NCI-H1092 (cell line): ENCODE measurements at places on chromosomes 3 and 15.

- no peak for DNase-seq
Measured at GRCh38 chr15:75725006-75725718, 12.5 kb upstream of the CSPG4 start.

- DNase-seq = no peak
Measured at GRCh38 chr15:87707071-87707470, 549.5 kb downstream of the NTRK3 start.

DNA sequence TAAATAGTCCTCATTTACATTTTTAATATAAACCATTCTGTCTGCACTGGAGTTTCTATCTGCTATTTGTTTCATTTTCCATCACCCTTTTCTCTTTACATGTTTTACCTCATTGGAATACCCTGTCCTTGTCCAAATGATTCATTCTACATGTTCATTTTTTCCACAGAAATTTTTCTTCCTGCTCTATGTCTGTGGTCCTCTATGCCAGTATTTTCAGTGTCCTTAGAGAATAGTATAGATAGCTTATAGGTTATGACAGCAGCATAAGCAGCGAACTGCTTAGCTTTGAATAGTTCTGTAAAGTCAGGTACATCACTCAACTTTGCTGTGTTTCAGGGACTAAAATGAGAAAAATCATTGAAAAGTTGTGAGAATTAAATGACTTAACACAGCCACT is 742.3 kb upstream of the CBLB start:
- DNase-seq = no peak

DNA sequence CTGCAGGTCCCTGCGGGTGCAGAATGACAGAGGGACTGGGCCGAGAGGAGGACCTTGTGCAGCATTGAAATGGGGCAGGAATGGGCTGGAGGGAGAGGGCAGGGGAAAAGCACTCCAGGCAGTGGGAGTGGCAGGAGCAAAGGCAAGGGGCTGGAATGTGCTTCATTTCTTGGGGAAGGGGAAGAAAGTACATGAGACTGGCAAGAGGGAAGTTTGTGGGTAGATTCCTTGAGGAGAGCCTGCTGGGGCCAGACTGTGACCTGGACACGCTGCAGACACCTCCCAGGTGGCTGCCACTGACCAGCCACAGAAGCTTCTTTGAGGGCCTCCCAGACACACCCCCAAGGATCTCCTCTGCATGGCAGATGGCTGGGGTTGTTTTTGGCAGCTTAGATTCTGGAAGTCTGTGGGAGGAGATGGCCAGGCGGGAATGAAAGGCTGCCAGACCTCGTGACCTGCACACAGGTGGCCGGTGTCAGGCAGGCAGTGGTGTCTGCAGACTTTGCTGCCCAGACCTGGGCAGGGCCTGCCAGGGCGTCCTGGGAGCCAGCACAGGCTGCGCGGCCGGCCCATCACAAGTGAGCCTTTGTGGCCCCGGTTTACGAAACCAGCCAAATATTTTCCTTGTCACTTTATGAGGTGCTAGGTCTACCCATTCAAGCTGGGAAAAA is 53.1 kb downstream of the SPSB4 start:
- DNase-seq = no peak

DNA sequence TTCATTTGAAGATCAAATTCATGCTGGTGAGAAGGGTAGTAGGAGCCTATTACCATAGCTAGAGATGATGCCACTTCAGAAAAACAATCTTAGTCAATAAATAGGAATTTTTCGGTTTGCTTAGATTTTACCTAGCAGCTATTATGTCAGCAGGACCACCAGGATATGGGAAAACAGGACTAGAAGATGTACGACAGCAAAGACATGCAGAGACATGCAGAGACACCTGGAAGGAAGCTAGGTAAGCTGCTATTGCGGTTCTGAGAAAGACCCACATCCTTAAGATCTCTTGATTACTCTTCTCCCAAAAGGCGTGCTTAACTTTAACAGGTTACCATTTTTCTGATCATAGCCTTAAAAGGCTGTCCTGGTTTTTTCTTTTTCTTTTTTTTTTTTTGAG is 64.8 kb upstream of the THSD4 start:
- DNase-seq = no peak

DNA sequence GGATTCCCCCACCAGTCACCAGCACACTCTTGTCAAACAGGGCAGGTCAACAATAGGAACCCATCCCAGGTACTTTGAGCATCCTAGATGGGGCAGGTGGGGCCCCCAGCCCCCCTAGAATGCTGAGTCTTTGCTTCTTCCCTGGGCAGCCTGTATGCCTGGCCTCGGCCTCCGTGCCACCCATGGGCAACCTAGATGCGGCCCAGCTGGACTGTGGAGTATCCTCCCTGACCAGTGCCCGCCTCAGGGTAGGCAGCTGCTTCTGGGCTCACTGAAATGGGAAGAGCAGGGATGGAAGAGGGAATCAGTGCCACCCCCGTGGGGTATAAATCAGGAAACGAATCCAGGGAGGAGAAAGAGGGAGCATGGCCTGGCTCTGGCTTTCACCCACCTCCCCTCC is 10.9 kb downstream of the DNAH1 start:
- no peak for DNase-seq

DNA sequence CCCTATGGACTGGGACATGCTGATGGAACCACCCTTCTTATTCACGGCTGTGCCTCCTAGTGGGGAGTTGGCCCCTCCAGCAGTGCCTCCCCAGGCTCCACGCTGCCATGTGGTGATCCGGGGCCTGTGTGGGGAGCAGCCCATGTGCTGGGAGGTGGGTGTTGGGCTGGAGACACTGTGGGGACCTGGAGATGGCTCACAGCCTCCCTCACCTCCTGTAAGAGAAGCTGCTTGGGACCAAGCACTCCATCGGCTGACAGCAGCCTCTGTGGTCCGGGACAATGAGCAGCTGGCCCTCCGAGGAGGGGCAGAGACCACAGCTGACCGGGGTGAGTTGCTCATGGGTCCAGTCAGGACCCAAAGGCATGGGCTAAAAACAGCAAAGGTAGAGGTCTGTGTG is 9.1 kb downstream of the ALG3 start:
- no peak for DNase-seq

- DNase-seq = no peak
Measured at GRCh38 chr3:33947272-33948195, 149.1 kb downstream of the PDCD6IP start.

DNA sequence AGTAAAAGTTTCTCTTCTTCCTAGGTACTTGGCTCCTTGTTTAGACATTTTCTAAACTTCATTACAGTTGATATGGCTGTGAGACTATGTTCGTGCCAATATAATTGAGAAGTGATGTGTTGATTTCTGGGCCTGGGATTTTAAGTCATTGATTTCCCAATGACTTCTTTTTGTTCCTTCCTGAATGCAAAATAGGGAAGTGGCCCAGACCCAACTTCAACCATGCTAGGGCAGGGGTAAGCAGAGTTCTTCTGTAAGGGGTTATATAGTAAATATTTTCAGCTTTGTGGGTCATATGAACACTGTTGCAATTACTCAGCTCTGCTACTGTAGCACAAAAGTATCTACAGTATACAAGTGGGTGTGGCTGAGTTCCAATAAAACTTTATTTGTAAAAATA is 320.1 kb upstream of the WNT5A start:
- no peak for DNase-seq

DNA sequence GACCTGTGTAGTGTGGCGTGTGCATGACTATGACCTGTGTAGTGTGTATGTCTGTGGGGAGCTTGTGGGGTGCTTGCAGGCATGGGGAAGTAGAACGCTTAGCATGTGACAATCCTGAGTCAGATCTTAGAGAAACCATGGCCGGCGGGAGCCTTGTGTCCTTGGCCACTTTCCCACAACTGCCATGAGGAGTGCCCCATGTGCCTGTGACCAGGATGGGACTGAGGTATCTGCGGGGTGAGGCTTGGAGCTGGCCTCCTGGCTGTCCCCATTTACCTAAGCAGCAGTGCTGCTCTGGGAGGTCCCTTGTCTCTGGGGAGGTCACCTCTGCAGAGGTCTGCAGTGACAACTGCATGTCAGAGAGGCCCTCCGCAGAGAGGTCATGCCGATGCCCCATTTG is 23.6 kb downstream of the TRPM1 start:
- no peak for DNase-seq

DNA sequence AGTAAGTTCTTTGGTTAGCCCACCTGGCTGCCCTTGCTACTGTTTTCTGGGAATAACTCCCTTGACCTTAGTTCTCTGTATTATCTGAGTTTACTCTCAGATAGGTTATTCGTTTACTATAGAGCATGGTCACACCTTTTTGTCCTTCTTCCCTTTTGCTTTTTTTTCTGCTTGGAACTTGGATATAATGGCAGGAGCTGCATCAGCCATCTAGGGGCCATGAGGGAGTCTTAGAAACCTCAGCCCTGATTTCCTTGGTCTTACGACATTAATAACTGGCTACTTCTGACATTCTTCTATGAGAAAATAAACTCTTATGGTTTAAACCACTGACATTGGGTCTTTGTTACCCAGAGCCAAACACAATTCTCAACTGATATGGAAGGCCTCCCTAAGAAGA is 3.4 kb upstream of the SLC51B start:
- no peak for DNase-seq

- DNase-seq = no peak
Measured at GRCh38 chr3:105959851-105960250, 91.0 kb upstream of the CBLB start.

DNA sequence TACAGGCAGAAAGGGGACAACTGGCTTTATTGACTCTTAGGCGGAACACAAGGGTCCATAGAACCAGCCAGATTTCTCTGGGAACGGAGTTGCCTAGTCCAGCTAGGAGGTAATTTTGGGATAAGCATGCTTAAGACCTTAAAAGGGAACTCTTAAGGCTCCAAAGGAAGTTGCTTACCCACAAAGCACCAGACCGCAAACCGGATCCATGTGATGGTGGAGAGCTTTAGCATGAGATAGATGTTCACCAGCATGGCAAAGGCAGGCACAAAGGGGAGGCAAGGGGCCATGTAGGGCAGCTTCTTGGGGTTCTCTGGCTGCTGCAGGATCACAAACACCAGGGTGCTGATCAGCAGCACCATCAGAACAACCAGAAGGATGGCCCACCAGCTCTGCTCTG is 61.4 kb downstream of the CLDN11 start:
- no peak for DNase-seq

DNA sequence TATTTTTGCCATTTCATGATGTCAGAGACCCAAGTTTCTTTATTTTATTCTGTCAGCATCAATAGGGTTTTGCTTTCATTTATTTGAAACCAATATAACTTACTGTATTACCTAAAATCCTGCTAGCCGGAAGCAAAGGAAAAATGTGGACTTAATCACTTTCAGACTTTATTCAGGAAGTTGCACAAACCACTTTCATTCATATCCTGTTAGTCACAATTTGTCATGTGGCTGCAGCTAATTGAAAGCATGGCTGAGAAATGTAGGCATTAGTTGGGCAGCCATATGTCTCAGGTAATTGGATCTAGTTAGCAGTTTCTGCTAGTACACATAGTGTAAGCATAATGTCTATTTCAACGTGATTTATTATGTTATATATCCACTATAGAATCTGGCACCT is 462.3 kb upstream of the SGO1 start:
- DNase-seq = no peak

DNA sequence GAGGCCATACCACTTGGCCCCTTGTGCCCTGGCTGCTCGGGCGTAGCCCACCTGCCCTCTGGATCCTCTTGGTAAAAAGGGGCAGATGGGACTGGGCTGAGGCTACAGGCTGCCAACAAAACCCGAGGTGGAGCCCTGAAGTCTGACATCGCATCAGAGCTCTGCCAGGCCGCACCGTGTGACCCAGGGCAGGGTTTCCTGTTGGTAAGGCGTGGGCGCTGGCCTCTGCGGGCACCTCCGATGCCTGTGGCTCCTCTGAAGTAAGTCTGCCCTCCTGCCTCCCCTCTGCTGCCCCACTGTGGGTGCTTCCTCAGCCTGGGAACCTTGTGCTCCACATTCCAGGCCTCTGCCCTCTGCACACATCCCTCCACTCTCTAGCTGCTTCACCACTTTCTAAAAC is 8.9 kb downstream of the CHDH start:
- DNase-seq = no peak

DNA sequence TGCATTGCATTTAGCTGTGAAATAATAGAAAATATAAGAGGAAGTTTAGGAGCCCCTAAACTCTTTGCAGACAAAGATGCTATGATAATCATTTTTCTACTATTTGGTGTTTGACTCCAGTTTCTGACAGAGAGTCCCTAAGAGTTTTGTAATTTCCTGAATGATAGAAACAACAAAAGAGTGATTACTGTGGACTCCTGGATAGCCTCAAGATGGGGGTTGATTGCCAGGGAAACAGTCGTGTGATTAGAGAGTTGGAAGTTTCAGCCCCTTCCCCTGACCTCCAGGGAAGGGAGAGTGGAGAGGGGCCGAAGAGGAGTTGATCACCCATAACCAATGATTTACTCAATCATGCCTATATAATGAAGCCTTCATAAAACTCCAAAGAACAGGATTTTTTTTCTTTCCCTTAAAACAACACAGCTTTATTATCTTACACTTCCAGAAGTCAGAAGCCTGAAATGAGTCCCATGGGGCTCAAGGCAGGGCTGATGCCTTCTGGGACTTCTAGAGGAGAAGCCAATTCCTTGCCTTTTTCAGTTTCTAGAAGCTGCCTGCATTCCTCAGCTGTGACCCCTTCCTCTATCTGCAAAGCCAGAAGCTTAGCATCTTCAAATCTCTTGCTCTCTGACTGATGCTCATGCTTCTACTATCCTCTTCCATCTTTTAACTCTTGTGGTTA is 292.3 kb upstream of the ZPLD1 start:
- DNase-seq = no peak

DNA sequence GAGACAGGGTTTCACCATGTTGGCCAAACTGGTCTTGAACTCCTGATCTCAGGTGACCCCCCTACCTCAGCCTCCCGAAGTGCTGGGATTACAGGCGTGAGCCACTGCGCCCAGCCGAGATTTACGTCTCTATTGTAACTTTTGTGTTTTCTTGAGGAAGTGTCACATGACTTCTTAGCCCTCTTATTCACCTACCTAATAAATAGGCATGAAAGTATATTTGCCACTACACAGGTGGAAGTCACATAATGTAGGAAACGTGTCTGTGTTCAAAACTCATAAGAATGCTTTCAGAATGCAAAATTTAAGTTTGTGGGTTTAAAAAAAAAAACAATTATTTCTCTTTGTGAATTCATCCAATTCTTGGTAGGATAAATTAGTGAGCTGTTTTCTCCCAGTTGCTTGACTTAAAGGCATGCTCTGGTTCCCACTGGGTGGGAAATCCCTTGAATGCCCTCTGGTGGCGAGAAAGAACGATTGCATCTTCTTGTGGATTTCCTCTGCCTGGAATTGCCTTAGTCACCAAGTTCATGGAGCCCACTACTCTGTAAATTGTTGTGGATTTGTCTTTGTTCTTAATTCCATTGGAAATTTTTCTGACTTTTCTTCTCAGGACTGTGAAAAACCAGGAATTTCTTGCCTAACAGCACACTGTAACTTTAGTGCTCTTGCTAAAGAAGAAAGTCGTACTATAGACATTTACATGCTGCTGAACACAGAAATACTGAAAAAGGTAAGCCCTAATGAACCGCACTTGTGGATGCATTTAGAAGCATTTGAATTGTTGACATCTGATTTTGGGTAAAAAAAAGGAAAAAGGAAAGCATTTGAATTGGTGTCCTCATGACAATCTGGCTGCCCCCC is 82.2 kb upstream of the CTDSPL start:
- peak; percentile 18 for DNase-seq

GRCh38 chr3:147420353-147421183 is 11.4 kb downstream of the ZIC1 start:
- DNase-seq = no peak

GRCh38 chr3:88984832-88985231 is 122.6 kb upstream of the EPHA3 start:
- DNase-seq = no peak
